ENCODE measurements at places on chromosomes 1 and 21.

GRCh38 chr1:203406446-203407045, 55.6 kb upstream of the FMOD start:
- no peak for DNase-seq

DNA sequence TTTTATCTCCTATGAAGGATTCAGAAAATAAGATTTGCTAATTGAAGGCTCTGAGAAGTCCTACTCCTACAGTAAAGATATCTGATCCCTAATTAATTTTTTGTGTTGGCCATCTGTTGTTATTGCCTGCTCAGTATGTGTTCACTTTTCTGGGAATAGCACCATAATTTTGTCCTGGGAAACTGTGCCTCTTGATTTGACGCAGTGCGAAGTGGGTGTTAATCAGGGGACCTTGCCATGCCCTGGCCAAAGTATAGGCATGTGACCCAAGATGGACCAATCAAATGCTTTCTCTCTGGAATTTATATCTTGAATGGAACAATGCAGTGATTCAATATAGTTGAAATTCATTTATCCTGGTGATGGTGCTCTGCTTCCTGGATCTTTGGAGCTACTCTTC, 30.4 kb upstream of the GNG12 start:
- no peak for DNase-seq

DNA sequence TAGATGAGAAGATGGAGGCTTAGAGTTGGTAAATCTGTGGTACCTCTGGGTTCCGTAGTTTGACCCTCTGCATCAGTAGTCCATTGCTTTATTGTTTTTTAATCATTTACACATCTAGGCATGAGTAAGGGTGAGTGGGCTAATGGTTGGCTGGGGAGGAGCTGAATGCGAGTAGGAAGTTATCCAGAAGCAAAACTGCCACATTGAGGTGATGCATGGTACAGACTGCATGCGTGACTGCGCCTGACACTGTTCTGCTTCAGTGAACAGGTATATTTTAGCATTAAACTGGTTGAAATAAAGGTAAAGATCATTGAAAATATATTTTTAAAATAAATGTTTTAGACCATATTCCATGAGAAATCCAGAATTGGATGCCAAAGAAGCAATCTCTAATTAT, 4.4 kb downstream of the DNAJC16 start:
- no peak for DNase-seq

- DNase-seq: no peak
Observed at GRCh38 chr1:34066166-34066565, 98.9 kb downstream of the CSMD2 start.

- DNase-seq: peak; percentile 10
Observed at GRCh38 chr1:40825435-40825788, 36.8 kb downstream of the CITED4 start.

DNA sequence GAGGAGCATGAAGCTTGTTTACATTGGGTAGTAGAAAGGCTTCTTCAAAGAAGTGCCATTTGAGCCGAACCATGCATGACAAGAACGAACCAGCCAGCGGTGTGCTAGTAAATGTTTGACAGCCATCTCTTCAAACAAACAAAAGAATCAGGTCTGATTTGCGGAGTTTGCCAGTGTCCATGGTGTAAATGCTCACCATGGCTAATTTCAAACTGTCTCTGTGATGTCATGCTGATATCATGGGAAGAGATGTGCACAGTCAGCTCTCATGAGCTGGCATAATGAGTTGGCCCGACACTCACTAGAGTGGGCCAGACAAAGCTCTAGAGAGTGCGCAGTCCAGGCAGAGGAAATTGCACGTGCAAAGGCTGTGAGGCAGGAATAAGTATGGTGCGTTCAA, 101.1 kb downstream of the KAZN start:
- no peak for DNase-seq

DNA sequence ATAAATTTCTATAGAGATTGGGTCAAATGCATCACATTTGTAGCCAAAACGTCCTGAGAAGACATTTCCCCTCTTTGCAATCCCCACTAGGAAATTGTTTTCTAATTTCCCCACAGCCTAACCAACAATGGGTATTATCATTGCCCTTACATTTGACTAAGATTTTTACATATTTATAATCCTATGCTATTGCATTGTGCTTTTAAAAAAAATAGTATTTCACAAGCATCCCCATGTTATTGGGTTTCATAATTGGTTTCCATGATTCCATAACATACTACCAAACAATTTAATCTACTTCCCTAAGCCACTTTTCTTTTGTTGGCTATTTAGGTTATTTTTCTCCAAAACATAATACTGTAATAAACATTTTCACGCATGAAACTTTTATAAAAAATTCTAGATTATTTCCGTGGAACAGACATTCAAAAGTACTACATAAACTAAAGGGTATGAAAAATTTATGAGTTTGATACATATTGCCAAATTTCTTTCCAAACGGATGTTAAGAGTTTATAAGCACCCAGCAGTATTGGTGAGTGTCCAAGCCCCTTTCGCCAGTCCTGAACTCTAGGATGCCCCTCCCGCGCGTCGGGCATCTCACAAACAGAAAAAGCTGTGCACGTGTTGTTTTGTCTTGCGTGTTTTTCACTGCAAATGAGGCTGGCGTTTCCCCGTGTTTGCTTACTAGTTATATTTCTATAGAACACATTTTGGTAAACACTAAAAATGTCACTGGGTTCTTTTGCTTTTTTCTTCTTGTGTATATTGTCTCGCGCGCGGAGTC, 2.0 kb upstream of the LHX4 start:
- no peak for DNase-seq

- no peak for DNase-seq
Observed at GRCh38 chr21:45849651-45850050, 131.9 kb upstream of the COL6A1 start.

GRCh38 chr1:178819123-178819522, 51.8 kb downstream of the ANGPTL1 start:
- no peak for DNase-seq

- no peak for DNase-seq
Observed at GRCh38 chr21:44260791-44261631, 686 bp downstream of the DNMT3L start.

- peak; percentile 71 for DNase-seq
Observed at GRCh38 chr1:48526008-48526710, 54.2 kb upstream of the SPATA6 start.

DNA sequence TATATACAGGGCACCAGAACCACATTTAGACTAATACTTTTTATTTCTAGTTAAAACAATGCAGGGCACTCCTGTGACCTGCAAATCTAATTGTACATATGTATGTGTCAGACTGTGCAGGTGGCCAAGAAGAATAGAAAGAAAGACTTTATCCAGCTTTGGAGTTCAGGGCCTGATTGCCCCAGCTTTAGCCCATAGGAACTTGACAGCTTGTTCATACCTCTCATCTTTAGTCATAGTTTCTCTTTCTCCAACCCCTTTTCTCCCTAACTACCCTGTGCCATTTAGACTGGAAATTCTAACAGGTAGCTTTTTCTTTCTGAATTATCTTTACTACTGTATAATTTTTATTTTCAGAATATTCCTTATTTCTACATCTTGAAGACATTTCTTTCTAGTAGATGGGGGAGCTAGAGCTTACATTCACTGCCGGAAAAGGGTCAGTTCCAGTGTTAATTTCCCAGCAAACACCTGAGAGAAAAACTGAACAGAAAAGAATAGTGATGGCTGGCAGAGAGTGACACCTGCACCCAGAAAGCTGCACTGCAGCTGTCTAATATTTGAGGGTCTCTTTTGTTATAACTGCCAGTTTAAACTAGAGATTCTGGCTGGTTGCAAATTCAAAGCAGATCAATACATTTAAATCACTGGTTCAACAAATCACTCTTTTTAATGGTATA, 8.4 kb downstream of the YBX1 start:
- no peak for DNase-seq

- no peak for DNase-seq
Observed at GRCh38 chr1:21841852-21842466, 29.9 kb downstream of the LDLRAD2 start.

- DNase-seq: no peak
Observed at GRCh38 chr1:224703702-224704101, 87.6 kb downstream of the CNIH3 start.

DNA sequence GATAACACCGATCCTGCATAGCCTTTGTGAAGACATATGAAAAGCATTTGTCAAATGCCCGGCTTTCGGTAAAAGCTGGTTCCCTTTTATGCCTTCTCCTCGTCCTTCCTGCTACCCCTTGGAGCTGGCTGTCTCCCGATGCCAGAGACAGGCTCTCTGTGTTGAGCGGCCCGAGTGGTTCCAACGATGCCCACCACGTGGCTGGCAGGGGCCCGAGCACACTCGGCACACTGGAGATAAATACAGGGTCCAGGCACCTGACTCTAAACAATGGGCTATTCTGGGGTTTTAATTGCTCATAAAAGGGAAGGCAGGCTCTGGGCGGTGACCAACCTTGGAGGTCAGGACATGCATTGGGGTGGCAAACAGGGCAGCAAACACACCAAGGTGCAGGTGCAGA, 207.1 kb downstream of the HIVEP3 start:
- DNase-seq: no peak

- no peak for DNase-seq
Observed at GRCh38 chr1:164780863-164781262, 221.9 kb downstream of the PBX1 start.

DNA sequence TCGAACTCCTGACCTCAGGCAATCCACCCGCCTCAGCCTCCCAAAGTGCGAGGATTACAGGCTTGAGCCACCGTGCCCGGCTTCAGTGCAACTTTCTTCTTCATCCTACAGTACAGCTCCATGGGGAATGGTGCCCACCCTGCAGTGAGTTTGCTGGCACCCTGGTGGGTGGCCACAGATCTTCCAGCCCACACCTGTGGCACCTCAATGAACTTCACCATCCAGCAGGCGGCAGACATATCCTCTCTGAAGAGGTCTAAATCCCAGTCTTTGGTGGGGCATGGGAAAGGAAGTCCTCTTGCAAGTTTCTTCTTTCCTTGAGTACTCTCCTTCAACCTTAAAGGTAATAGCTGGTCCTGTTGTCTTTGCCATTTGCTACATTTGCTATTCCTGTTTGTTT, 18.1 kb upstream of the ZBTB8A start:
- DNase-seq: no peak

GRCh38 chr1:8022395-8023286, 3.5 kb downstream of the ERRFI1 start:
- no peak for DNase-seq

DNA sequence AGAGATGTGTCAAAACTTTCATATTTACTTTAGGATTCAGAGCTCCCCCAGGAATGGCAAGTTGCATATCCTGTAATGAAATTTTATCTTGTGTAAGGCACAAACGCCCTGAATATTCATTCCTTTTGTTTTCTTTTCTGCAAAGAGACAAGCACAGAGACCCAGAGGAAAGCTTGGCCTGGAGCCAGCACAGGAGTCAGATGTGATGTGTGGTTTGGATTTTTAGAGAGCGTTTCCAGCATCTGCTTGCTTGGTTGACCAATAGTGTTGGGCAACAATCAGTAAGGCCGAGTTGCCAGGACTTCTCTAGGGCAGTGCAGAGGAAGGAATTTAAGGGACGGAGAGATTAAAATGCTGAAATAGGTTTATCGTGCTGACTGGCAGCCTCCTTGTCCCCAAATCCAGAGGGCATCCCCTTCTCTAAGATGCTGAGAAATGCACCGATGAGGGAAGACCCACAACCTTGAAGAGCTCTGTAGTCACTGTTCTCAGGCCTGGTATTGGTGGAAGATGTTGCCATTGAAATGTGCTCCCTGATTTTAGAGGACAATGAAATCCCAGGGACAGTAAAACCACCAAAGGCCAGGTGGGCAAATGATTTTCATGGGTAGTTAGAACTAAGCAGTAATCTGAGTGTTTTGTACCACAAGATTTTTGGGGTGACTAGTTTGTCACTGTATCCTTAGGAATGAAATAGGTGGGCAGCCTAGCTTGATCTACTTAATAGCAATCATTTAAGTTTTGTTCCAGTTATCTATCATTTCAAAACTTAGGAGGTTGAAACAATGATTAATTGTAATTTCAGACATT, 37.9 kb upstream of the RHOU start:
- peak; percentile 36 for DNase-seq

GRCh38 chr1:215544566-215544965, 22.5 kb upstream of the KCTD3 start:
- DNase-seq: no peak

GRCh38 chr1:46705408-46705807, 13.5 kb downstream of the EFCAB14 start:
- no peak for DNase-seq

DNA sequence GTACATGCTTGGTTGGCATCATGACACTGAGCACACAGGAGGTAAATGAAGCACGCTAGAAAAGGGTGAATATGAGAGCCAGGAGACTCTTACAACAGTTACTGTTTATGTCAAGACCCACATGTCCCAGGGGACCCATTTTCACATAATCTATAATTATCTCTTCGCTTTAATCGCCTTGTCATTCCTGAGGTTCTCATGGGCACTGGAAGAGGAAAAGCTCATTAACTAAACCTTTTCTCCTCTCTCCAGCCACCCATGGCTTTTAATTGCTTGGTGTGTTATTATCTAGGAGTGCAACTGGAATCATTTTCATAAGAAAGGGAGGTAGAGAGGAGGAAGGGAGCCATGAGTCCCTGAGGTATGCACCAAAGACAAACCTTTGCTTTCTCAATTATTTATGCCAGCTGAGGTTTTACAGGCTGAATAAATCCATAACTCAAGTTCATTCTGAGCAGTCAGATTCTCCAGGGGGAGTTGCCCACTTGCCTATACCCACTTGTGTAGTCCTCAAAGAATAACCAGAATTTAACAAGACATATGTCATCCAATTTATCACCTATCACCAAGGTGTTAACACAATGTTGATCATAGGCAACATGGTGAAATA, 77.4 kb downstream of the ACBD6 start:
- DNase-seq: peak; percentile 23
